ENCODE measurements at places on chromosomes 6 and 20.
A peak's percentile ranks its signal among the peaks of the same experiment; 100 is the strongest.

DNA sequence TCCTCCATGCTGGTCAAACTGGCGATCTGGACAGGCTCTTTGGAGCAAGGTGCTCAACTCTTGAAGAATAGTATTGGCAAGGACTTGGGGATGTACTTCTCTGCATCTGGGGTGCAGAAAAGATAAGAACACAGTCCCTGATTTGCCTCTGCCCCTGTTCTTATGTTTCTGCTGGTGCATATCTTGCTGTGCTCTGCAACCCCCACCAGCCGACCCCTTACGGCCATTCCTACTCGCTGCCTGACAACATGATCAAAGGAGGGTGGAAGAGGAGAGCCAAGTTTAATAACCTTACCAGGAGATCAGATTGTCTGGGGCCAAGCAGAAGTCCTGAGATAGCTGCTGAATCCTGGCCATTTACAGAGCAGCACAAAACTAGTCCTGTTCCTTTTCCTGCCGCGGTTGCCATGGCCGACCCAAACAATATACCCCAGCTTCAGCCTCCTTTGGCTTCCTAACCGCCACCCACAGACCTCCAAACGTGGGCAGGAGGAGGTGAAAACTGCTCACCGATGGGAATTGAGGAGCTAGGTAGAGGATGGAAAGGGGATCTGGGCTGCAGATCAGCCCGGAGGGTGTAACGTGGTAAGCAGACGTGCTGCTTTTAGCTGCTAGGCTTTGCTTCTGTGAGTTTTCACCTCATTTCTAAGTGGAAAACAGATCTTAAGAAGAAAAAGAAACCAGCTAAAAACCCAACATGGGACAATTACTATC is 60.9 kb downstream of the ATXN1 start:
- peak; percentile 65 for DNase-seq

- DNase-seq, result no peak
These were observed 59.2 kb downstream of the ANKRD6 start for GRCh38 chr6:89492025-89492640.

DNA sequence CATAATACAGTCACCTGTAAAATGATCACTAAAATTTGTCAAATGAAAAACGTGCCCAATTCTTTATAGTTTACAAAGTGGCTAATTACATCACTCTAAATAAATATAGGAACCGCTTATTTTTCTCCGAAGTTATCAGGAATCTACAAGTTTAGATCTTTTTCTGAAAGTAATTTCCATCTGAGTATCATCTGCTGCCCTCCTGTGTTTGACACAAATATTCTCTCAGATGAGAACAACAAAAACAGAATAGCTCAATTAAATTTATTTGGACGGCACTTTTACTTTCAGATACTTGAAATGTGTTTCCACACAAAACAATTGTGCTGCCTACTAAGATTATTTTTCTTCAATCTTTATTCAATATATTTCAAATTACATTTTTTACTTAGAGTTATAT is 5.0 kb downstream of the SF3B5 start:
- no peak for DNase-seq

GRCh38 chr6:36570264-36570663 is 23.0 kb upstream of the STK38 start:
- no peak for DNase-seq

GRCh38 chr6:86712039-86712438 is 225.3 kb upstream of the HTR1E start:
- DNase-seq, result no peak

DNA sequence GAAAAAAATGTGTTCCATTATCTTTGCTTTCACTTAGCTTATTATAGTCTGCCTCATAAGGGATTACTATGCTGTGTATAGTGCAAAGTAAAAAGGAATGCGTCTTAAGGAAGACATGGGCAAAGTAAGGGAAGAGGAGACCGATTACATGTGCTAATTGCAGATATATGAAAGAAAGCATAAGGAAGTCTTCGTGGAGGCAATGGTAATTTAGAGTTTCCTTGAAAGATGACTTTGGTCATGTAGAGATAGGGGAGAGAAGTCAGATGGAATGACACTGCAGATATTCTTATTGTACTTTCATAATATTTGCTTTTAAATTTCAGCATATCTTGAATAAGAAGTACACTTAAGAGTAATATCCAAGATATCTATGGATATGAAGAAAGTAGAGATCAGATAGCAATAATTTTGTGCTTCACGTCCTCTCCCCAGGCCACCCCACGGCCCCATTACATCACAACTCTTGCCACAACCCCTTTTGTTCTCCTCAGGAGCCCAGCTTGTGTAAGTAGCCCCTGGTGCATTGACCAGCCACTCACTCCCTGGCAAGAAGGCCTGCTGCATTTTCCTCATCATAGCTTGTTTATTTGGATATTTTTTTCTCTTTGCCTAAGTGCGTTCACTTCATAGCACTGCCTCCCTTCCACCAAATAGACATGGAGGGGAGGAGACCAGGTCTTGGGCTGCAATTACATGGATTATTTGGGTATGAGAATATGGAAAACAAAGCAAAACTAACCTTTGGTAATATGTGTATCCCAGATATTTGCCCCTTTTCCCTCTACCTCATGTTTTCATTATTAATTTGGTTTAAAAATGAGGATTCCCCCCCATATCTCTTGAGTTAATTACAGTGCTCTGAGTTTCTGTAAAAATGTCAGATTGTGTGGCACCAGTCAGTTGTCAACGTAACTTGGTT is 30.7 kb upstream of the COL10A1 start:
- no peak for DNase-seq

Measured in dermis blood vessel endothelial cell (primary cell).